Pancreas (tissue), 10 donors: ENCODE measurements at places on chromosomes 12 and 14. TPM values are rescaled to one million over a fixed set of nuclear protein-coding genes. Genes with fewer than 3 reads are reported as not detected.

The CIDEB gene
- polyA plus RNA-seq = 9.2 TPM

The KRT74 gene
- not detected for polyA plus RNA-seq

The IL22 gene
- polyA plus RNA-seq = not detected

The PRH2 gene
- polyA plus RNA-seq = 0.42 TPM

The CHST11 gene
- 1.1 TPM for polyA plus RNA-seq

The SNRPF gene
- polyA plus RNA-seq = 21.7 TPM

The KRT77 gene
- not detected for polyA plus RNA-seq

The TEX22 gene
- 0.40 TPM for polyA plus RNA-seq

The TMEM63C gene
- 5.4 TPM for polyA plus RNA-seq

The CBLN3 gene
- 0.91 TPM for polyA plus RNA-seq

The MYF6 gene
- not detected for polyA plus RNA-seq

The PAPLN gene
- polyA plus RNA-seq = 6.6 TPM

The VIPAS39 gene
- polyA plus RNA-seq = 6.5 TPM

The C1S gene
- polyA plus RNA-seq = 36.5 TPM

The RNASE2 gene
- 0.45 TPM for polyA plus RNA-seq

The RAD52 gene
- 13.3 TPM for polyA plus RNA-seq

The CLEC1A gene
- 3.0 TPM for polyA plus RNA-seq

The ARL6IP4 gene
- 281 TPM for polyA plus RNA-seq

The BDKRB2 gene
- polyA plus RNA-seq = 9.6 TPM

The ZNF891 gene
- polyA plus RNA-seq = 0.80 TPM

The CYP46A1 gene
- polyA plus RNA-seq = 5.2 TPM

The PLEKHG7 gene
- polyA plus RNA-seq = 0.42 TPM

The KRT71 gene
- not detected for polyA plus RNA-seq
